ENCODE measurements at places on chromosomes 13 and 19.
A peak's percentile ranks its signal among the peaks of the same experiment; 100 is the strongest.

DNA sequence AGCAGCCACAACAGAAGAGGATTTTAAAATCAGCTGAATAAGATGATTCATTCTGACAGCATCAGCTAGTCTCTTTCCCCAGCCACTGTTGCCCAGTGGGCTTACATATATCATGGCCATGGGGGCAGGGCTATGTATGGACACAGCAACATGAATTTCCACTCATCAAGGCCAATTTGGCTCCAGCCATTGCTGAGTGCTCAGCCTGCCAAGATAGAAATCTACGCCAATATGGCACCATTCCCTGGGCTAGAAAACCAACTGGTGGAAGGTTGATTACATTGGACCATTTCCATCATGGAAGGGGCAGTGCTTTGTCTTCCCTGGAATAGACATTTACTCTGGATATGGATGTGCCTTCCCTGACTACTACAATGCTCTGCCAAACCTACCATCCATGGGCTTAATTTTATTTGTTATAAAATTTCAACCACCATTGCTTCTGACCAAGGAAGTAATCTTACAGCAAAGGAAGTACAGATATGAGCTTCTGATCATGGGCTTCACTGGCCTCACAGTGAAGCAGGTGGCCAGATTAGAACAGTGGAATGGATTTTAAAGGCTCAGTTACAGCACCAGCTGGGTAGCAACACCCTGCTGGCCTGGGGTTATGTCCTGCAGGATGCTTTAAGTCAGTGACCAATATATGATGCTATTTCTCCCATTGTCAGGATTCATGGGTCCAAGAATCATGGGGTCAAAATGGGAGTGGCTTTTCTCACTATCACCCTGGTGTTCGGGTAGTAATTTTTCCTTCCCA is 9.8 kb upstream of the ALOX5AP start:
- DNase-seq: no peak

DNA sequence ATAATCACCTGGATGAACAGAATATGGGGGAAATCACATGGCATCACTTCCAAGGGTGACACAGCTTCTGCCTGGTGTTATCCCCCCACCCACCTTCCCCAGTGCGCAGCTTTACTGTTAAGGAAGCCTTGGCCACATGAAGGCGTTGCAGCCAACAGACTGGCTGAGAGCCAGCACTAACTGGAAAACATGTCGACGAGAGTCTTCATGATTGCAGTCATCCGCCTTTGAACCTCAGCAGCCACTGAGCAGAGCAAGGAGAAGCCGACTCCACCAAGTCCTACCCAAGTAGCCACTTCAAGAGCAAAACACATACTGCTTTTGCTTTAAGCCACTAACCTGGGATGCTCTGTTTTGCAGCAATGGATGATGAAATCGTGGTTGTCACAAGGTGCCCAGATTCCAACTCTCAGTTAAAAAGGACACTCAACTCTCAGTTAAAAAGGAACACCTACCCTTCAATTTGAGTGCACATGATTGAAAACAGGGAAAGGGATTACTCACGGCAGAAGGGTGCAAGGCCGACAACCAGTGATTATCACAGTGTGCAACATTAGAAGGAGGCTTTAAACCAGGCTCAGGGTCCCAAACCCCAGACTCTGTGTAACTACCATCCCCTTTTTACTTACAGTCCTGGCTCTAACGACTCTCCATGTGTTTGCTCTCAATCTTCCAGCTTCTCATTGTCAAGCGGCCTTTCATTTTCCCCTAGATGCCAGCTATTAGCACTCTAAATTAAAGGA is 149.1 kb downstream of the KLF12 start:
- no peak for DNase-seq

DNA sequence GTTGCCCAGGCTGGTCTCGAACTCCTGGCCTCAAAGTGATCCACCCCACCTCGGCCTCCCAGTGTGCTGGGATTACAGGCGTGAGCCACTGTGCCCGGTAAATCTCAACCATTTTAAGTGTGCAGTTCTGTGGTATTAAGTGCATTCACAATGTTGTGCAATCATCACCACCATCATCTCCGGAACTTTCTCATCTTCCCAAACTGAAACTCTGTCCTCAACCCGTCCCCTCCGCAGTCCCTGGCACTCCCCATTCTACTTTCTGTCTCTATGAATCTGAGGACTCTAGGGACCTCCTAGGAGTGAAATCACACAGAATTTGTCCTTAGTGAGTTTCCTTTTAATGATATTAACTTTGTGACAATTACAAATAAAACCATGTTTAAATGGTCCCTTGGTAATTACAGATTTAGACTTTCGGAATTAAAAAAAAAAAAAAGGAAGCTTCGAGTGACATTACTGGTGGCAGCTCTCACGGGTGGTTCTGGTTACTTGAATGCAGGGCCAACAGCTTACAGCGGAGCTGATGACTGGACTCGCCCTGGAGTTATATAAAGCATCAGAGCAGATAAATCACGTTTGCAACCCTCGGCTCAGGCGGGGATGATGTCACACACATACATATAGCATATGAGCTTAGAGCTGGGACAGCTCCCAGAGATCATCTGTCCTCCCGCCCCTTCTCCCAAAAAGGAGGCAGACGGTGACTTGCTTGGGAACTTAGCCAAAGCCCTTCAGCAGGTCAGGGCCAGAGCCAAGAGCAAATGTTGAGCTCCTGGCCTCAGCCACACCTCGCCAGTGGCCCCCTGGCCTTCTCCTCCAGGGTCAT is 89.8 kb downstream of the ZNF557 start:
- DNase-seq: peak; percentile 94

DNA sequence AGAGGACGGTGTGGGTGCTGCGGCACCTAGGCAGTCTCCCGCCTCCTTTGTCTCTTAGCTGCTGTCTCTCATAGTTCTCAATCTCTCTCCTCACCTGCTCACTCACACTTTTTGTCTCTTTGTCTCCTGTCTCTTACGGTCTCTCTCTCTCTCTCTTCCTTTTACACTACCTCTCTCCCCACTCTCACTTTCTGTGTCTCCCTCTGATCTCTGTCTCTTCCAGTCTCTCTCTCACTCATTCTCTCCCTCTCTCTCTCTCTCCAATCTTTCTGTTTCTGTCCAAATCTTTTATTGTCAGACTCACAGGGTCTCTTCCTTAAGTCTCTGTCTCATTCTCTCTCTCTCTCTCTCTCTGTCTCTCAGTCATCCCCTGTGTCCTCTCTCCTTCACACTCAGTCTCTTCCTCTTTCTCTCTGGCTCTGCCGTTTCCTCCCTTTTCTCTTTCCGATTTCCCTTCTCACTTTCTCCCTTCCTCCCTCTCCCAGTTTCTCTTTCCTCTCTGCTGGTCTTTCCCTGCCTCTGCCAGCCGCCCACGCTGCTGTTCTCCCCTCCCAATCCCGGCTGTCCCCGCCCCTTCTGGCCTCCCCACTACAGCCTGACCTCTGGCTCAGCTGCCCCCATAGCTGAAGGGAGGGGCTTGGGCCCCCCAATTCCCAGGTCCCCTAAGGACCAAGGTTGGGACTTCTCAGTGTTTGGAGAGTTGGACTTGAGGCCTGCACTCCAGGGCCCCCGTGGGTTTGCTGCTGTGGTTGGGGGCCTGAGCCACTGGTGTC is at the start of gene PLEKHA4:
Gene PLEKHA4 (minus strand): TSS at position 504 of the 773 bp plus-strand sequence. CDS start 997 bp downstream, outside the sequence.
- peak; percentile 76 for DNase-seq

DNA sequence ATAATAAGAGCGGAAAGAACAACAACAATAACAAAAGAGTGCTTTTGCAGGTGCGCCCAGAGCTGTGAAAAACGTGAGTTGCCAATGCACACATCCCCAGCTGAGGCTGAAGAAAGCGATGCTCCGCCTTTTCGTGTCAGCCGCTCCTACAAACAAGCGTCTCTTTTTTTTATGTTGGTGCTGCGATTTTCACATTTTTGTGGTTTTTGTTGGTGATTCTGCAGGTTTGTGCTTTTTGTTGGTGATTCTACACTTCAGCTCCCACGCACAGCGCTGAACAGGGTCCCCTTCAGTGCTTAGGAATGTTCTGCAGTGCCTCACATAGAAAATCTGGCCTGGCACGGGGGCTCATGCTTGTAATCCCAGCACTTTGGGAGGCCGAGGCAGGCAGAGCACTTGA is 7.3 kb upstream of the SBK3 start:
- DNase-seq: no peak

- no peak for DNase-seq
Observed at GRCh38 chr13:109440320-109440719, 346.1 kb downstream of the IRS2 start.

- DNase-seq: no peak
Observed at GRCh38 chr13:74868049-74868448, 613.9 kb downstream of the TBC1D4 start.

DNA sequence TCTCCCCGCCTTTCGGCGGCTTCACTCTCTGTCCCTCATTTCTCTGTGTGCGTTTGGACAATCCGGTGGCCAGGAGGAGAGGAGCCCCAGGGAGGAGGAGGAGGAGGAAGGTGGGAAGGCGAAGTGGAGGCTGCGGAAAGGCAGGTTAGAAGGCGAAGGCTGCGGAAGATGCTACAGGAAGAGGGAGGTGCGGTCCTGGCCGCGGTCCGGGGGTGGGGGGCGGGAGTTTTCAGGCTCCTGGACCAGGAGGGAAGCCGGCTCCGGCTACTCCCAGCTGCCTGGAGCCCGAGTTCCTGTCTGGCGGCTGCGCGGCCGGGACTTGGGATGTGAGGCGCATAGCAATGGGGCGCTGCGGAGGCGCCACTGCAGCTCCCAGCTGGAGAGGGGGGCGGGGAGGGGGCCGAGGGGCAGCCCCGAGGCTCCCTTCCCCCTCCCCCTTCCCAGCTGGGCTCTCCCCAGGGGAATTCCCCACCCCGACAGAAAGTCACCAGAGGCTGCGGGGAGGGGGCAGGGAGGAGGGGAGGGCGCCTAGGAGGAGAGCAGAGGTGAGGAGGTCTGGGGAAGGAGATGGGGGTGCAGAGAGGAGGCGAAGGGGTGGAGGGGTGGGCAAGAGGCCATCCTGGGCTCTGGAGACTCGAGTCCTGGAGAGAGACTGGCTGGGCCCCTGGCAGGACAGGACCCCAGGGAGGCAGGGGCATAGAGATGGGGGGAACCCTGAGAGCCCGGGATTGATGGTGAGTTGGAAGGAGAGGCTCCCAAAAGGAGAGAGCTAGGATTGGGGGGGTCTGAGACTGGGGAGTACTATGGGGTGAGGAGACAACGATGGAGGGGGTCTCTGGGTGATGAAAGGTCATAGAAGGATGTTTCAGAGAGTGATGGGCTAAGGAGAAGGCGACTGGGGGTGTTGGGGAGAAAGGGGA is 2.0 kb downstream of the LRRC4B start:
- DNase-seq: no peak

GRCh38 chr13:54676526-54677113 is 1648.0 kb downstream of the OLFM4 start:
- no peak for DNase-seq

DNA sequence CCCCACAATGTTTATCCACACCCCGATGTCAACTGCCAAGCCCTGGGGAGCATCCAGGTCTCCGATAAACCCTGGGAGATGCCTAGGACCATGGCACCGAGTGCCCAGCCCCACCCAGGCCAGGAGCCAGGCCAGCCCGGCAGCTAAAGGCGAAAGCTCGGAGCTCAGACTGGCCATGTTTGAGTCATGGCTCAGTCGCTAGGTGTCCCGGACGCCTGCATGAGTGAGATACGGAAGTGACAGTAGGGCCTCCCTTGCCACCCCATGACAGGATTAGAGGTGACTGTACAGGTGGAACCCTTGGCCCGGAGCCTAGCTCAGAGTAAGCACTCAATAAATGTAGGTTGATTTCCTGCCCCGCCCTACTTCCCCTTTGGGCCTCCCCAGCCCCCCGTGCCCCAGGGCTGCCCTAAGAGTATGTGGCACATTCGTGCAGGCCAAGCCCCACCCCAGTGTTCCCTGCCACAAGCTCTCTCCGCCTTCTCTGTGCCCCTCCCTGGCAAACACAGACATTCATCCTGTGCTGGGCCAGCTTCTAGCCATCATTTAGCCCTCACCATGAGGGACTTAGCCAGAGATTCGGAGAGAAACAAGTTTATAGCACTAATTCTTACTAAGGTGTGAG is 5.8 kb upstream of the TPM4 start:
- peak; percentile 88 for DNase-seq

DNA sequence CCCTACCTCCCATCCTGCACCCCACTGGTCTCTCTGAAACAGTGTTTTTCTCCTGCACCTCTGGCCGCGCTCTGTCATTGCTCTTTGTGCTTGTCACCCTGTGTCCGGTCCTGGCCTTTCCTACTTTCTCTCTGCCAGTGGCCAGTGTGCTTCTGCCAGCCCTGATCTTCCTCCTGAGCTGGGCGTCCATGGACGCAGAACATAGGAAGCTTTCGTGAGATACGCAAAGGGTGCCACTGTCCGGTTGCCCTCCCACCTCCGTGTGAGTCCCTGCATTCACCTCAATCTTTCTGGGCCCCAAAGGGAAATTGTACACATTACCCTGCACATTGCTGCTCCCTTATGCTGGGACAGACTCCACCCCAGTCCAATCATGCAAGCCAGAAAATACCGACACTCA is 105.7 kb upstream of the SOX1 start:
- no peak for DNase-seq

DNA sequence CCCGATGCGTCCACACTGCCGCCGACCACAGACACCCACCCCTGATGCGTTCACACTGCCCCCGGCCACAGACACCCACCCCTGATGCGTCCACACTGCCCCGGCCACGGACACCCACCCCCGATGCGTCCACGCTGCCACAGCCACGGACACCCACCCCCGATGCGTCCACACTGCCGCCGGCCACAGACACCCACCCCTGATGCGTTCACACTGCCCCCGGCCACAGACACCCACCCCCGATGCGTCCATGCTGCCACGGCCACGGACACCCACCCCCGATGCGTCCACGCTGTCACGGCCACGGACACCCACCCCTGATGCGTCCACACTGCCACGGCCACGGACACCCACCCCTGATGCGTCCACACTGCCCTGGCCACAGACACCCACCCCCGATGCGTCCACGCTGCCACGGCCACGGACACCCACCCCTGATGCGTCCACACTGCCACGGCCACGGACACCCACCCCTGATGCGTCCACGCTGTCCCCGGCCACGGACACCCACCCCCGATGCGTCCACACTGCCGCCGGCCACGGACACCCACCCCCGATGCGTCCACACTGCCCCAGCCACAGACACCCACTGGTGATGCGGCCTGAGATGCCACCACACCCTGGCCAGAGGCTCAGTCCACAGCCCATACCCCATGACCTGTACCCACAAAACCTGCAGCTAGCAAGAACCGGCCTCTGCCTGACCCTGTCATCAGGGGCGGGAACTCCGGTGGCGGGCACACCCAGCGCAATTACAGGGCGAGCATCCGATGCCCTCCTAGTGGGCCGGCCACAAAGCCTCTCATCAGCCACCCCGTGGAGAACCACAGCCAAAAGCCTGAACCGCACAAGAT is 28.4 kb downstream of the RASA3 start:
- DNase-seq: peak; percentile 51

GRCh38 chr19:15304140-15304705 is 28.1 kb downstream of the BRD4 start:
- DNase-seq: no peak

DNA sequence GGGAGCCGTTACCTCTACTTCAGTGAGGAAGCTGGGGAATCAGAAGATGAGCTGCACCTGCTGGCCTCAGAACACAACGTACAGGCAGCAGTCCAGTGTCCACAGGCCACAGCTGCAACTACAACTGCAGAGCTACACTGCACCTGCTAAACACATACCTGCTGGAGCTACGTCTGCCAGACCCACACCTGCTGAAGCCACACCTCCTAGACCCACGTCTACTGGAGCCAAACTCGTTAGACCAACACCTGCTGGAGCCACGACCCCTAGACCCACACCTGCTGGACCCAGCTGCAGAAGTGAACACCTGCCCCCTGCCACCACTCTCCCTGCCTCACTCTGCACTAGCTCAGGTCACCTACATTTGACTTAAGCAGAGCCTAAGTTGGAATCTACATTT is 169.9 kb downstream of the USP12 start:
- no peak for DNase-seq

GRCh38 chr13:50156561-50157127 is 141.4 kb downstream of the KCNRG start:
- DNase-seq: no peak
